Ureter (tissue), 1 donor: ENCODE measurements at places on chromosomes 7 and 10.

DNA sequence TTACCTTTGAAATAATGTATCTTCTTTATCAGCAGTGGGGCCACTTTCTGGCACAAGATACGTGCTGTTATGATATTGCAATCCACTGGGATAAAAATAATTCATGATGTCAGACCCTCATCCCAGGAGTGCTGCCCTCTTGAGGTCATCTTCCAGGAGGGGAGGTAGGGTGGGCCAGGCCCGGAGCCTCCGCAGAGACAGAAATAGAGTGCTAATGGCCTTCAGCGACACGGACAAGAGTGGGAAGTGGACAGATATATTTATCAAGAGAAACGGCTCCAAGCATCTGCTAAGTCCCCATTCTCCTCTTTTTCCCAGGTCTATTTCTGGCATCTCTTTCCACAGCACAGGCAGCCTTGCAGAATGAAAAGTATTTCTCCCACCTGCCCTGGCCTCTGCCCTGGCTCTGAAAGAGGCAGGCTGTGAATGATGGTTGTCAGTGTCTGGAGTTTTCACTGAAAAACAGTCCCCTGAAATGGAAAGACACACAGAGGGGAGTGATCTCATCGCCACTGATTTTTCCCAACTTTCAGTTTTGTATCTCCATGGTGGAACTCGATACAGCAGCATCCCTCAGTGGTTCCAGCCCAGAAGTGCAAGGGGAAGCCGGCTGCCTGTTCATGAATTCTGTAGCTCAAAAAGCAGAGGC, 251.7 kb upstream of the MYO3A start:
- no peak for DNase-seq

- no peak for DNase-seq
Observed at GRCh38 chr7:44152971-44153947, 12.1 kb upstream of the MYL7 start.

- no peak for DNase-seq
Observed at GRCh38 chr7:25517906-25518305, 289.6 kb upstream of the NPVF start.

DNA sequence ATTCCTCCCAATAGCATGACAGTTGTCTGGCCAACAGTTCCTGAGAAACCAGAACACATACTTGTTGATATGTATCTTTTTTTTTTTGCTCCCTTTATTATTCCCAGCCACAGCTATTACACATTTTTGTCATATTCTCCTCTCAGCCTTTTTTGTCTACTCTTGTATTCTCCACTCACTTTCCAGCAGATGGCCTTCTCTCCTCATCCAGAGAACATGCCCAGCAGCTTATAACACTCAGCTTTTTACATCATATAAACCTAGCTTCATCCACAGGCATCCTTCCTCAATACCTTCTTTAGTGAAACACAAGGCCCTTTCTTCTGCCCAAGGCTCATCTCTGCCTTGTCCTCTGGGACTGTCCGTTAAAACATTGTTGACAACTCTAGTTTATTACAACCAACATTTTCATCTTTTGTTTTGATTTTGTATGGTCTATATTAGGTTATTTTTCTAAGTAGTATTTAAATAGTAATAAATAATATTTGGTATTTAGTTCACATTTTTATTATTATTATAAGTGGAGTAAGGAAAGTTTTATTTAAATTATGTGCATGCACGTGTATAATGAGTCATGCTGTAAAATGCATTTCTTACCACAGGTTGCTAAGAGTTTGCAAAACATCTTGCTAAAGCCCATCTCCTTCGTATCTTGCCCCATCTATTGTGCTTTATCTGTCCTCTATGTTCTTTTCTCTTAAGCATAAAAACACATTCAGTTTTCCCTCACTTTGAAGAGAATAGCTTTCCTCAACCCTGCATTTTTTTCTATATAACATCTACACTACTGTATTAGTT, 101.5 kb downstream of the ORC5 start:
- DNase-seq, result no peak

DNA sequence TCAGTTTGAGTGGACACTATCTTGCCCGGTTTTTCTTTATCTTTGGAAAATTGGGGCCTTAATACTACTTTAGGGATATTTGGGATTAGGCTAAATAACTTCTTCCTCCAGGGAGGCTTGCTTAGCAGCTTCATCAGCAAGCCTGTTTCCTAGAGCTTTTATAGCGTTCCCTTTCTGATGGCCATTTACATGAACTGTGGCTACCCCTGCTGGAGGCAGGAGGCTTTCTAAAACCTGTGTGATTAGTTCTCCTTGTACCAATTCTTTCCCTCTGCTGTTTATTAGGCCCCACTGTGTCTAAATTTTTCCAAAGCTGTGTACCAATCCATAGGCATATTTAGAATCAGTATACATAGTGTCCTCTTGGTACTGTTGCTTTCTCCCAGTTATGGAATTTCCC, 61.7 kb upstream of the CNTNAP2 start:
- no peak for DNase-seq

- no peak for DNase-seq
Observed at GRCh38 chr10:127148933-127149220, 47.5 kb downstream of the INSYN2A start.
